Foreskin fibroblast (primary cell): ENCODE measurements at places on chromosomes 2 and 18.
A peak's percentile ranks its signal among the peaks of the same experiment; 100 is the strongest.

- peak; percentile 18 for DNase-seq
Measured at GRCh38 chr2:29295845-29296244, 180.6 kb downstream of the CLIP4 start.

DNA sequence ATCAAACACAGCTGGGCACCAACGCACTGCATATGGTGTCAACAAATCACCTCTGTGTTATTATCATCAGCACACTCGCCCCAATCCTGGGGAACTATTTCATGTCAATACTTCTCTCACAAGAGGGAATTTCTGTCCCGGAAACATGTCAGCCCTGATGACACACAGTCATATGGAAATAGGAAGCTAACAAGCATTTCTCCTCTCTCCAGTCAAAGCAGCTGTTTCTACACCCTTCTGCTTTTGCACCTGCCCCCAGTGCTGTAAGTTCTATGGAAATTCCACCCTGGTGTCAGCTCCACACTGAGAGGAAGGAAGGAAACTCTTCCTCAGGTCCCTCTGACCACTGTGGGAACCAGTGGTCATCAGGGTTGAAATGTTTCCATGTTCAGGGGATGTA, 447.6 kb upstream of the ID2 start:
- DNase-seq, result no peak

DNA sequence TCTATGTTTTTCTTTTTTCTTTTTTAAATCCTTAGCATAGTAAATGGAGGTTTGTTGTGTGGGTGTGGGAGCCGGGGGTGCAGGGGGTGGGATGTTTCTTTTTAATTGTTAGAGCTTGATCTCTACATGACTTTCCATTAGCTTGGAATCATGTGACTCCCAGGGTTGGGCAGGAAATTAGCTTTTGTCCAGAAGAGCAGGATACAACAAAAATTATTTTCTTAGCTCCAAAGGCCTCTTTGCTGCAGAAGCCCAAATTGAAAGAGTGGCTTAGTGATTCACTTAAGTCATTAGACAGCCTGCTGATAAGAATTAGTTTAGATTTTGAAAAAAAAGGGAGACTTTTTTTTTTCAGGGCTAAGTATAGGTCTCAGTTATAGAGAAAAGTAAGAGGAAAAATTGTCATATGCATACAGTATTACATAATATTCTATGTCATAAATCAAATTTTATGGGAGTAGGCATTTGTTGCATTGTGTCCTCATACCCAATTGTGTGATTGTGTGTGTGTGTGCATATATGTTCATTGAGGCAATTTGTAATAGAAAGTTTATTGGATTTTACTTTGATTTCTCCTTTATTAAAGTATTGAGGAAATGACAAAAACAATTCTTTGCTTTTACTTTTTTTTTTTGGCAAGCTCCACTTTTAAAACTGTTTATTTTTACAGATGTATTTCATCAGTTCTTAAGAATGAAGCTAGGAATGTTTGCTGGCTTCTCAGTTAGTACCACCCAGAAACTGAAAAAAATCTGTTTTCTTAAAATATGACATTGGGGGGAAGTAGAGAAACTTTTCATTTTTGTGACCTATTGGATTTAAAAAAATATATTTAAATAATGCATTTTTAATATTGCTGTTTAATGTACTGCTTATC, 47.4 kb downstream of the TSPYL6 start:
- peak; percentile 58 for DNase-seq

DNA sequence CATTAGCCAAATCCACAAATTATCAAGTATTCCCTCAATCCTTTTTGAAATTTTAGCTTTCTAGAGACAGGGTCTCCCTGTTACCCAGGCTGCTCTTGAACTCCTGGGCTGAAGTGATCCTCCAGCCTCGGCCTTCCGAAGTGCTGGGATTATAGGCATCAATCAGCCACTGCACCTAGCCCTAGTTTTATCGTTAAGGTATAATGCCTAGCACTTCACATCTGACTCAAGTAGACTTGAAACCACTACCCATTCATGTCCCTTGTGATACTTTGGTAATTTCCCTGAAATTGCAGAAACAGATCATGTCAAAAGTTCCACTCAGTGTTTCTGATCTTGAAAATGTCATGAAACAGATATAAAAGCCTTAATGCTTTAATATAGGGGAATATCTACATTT, 26.3 kb downstream of the MEX3C start:
- no peak for DNase-seq

DNA sequence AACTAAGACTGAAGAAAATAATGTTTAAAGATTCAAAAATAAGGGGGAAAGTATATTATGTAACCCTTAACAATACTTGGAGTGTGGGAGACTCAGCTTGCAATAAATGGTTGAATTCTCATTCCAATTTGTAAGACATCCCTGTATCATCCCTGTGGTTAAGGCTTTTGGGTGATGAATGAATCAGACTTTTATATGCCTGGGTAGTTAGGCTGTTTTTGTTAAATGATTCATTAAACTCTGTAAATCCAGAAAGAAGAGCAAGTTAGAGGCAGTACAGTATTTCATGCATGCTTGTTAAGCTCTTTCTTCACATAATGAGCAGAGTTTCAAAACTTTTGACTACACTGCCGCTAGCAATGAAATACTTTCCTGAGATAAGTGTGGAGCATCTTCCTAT, 948.8 kb downstream of the SOCS6 start:
- no peak for DNase-seq

GRCh38 chr18:5574843-5575242, 31.0 kb upstream of the EPB41L3 start:
- no peak for DNase-seq

DNA sequence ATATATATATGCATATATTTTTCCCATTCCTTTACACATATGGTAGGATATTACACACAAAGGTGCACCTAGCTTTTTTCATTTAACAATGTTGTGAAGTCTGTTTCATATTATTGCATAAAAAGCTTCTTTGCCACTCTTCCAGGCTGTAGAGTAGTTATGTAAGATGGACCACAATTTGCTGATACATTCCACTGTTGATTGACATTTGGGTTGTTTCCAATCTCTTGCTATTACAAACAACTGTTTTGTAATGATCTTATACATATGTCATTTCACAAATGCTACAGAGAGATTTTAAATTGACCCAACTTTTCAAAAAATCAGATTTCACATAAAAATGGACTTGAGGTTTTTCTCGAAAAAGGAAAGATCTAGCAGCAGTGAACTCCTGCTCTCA, 301.4 kb downstream of the CDCA7 start:
- DNase-seq, result no peak

GRCh38 chr2:204850581-204850980, 305.3 kb downstream of the PARD3B start:
- DNase-seq, result no peak

- peak; percentile 61 for DNase-seq
Measured at GRCh38 chr2:7539760-7540159, 622.5 kb downstream of the RNF144A start.

GRCh38 chr18:31931163-31931885, 11.6 kb downstream of the TRAPPC8 start:
- peak; percentile 42 for DNase-seq
